ENCODE measurements at places on chromosomes 12 and 14.

DNA sequence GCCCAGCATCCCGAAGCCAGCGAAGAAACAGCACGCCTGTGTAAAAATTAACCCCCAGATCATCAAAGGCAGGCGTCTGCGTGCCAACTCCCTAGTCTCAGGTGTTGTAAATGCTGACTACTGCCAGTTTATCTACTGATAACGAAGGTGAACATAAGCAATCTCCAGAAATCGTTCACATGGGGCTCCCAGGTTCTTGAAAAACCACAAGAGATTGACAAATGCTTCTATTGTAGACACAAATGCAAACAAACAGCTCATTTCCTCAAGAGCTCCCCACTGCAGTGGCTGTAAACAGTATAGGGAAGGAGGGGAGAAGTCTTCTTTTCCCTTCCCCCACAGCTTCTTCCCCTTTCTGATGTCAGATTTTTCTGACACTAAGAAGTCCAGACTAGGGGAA, 5.3 kb upstream of the PLEKHG3 start:
- DNase-seq = no peak

GRCh38 chr12:113634474-113634873, 162.8 kb upstream of the LHX5 start:
- no peak for DNase-seq

- DNase-seq = no peak
Measured at GRCh38 chr14:74237441-74237840, 1.8 kb upstream of the VSX2 start.

DNA sequence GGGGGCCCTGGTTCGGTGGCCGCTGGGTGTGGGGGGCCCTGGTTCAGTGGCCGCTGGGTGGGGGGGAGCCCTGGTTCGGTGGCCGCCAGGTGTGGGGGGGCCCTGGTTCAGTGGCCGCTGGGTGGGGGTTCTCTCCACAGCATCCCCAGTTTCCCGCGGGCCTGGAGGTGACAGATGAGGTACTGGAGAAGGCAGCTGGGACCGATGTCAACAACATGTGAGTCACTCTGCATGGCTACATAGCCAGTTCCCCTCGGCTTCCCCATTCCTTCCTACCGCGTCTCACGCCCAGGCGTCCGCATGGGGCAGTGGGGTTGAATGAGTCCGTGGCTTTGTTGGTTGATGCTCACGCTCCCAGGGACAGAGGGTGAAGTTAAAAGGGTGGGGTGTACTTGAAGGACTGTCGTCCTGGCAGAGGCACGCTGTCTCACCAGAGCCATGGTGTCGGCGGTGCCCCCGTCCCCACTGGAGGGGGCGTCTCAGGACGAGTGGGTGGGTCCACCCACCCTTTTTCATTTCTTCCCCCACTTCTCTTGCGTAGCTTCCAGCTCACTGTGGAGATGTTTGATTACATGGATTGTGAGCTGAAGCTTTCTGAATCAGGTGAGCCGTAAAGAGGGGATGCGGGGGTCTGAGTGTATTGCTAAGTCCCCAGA, 15.6 kb downstream of the HIP1R start:
- DNase-seq = no peak

- DNase-seq = no peak
Measured at GRCh38 chr14:97788364-97788763, 991.2 kb downstream of the VRK1 start.

GRCh38 chr12:51666696-51667095, 75.7 kb downstream of the SCN8A start:
- DNase-seq = no peak

GRCh38 chr12:43957732-43958372, 122.0 kb downstream of the TMEM117 start:
- DNase-seq = no peak

DNA sequence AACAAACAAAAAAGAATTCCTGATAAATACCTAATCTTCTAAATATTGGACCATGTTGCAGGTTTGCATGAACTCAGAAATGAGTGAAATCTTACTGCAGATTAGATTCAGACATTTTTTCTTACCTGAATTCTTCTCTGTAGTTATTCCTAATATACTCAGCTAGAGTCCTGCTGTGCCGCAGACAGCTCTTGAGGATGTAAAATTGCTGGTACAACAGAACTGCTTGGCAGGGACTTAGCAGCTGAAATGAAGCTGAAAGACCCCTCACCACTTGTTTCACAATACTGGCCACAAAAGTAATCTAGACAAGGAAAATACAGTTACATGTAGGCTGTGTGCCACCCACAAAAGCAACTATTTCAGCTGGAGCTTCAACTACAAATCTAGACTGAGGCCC, 48.3 kb upstream of the KICS2 start:
- no peak for DNase-seq

GRCh38 chr12:49259452-49259851, 5.4 kb upstream of the TUBA1C start:
- no peak for DNase-seq

All from esophagus squamous epithelium (tissue), 5 donors.